ENCODE measurements at places on chromosomes 7 and 10.

DNA sequence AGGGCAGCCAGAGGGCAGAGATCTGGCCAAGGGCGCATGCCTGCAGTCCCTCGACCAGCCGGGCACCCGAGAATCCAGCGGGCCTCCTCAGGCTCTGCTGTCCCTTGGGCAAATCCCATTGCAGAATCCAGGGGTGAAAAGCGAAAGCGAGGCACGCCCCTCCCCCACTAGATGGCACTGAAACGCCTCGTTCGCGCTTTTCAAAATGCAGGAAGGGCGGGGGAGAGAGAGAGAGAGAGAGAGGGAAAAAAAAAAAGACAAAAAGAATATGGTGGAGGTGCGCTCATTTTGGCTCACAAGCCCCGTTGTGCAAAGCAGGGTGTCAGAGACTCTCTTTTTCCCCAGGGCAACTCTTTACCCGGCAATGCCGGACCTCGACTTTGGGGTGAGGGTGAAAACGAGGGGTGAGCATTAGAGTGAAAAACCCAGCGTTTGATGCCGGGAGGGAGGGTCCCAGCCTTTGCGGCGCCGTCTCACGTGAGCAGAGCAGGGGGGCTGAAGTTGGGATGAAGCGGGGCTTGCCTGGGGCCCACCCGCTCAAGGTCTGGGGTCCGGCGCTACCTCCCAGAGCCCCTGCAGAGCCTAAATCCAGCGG lies 2.5 kb upstream of the TMEM178B start:
- no peak for DNase-seq

DNA sequence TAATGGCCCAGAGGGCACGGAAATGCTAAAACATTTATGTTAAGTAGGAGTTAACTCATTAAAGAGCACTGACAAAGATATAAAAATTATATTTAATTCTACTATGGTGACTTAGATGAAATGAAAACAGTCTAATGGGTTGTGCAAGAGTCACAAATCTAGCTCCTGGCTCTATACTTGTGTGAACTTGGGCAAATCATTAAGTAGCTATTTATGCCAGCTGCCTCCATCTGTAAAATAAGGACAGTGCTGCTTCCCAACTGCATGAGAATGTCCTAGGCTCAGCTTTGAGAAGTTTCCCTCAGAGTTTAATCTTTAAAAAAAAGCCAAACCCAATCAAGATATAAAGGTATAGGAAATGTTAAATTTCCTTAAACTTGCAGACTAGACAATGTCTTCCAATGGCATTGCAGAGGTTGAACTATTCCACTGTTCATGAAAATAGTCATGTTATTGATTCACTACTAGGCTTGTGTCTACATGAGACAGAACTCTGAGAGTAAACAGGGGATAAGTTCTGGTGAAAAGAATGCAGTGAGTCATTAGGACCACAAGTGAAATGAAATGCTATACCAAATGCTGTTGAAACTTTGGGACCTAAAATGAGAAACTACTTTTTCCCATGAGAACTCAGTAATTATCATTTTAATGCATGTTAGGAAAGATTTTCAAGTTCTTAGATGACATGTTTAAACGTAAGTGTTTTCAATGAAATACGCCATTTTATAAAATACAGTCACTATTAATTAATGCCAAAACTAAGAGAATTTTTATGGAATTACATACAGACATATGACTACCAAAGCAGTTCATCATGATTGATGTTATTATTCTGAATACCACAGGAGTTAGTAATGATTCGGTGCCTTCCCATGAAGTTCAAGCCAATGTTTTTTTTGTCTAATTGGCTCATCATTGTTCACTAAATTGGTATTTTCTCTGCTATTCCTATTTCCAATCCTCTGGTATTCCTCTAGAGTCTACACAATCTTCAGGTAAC lies 84.2 kb downstream of the CDK6 start:
- no peak for DNase-seq

DNA sequence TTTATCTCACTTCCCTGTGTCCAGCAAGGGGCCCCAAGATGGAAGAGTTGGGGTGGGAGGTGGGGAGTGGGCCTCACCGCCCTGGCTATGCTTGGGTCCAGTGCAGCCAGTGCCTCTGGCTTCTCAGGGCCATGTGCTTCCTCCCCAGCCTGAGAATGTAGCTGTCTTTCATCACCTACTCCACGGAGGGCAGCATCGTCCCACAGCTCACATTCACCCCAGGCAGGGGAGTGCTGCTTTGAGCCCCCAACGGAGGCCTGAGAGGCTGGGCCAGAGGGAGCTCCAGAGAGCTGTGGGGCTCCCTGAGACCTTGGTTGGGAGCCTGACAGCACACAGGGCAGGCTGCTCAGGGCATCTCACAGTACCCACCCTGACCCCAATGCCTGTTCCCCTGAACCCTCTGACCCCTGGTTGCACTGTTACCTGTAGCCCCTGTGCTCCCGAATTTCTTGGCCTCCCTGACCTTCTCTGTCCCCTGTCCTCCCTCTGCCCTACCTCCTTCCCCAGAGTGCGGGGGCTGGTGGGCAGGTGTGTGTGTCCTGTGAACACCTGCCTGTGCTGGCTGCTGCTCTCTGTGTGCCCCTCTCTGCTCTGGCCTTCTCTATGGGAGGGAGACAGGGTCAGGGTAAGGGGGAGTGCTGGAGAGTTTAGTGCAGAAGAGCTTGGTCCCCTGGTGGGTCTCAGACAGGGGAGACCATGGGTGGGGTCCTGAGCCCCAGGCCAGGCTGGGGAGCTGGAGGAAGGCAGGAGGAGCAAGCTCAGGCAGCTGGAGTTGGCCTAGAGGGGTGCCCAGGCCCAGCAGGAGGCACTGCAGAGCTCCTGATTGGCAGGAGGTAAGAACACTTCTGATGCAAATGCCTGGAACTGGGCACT lies 19.6 kb upstream of the ZNF488 start:
- no peak for DNase-seq

DNA sequence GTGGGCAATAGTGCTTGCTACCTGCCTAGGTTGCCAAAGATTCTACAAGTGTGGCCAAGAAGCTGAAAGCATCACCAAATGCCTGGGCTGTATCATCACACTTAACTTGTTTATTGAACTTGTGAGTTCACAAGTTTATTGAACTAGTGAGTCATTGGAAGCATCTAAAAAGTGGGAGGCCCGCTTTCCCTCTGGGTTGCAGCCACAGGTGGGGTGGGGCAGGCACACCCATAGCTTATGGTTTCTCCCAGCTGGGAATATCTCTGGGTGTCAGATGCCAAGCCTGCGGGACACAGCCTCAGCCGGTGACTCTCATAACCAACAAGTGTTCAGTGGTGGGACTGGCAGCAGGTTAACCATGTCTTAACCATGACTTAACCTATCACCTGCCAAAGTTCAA lies 145.9 kb upstream of the FAM13C start:
- DNase-seq, result no peak

DNA sequence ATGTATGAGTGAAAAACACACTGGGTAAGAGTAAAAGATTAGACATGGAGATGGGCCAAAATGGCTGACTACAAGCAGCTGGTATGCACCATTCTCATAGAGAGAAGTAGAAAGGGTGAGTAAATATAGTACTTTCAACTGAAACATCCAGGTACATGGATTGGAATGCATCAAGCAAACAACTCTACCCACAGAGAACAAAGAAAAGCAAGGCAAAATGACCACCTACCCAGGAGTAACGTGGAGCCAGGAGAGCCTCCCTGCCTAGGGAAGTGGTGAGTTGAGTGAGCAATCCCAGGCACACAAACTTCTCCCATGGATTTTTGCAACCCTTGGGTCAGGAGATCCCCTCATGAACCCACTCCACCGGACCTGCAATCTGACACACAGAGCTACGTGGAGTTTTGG lies 212.8 kb downstream of the PTN start:
- no peak for DNase-seq

DNA sequence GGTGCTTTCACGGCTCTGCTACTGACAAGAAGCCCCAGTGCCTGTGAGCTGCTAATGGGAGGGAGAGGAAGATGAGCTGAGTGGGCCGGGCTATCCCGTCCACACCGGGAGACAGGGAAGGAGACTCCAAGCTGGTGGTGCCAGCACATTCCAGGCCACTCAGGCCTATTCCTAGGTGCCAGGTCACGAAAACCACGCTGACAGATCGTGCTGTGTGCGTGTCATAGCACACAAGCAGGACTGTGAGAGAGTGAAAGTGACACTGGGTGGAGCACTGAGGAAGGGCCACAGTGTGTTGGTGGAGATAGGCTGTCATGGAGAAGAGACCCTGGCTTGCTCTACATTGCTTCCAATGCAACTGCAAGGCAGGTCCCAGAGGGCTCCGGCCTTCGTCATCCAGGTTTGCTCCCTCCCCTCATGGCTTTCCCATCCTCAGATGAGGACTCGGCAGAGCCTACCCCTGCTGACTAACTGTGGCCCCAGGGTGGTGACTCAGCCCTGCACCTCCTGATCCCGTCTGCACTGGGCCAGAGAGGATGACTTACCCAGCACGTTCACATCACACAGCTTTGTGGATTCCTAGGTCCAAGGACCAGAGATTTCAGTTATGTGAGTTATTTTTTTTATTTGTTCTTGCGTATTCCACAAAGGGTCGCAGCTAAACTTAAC lies 167.3 kb downstream of the EGFR start:
- DNase-seq, result peak; percentile 44

Data from 8988T (cell line).